ENCODE measurements at places on chromosomes 5 and 9.

DNA sequence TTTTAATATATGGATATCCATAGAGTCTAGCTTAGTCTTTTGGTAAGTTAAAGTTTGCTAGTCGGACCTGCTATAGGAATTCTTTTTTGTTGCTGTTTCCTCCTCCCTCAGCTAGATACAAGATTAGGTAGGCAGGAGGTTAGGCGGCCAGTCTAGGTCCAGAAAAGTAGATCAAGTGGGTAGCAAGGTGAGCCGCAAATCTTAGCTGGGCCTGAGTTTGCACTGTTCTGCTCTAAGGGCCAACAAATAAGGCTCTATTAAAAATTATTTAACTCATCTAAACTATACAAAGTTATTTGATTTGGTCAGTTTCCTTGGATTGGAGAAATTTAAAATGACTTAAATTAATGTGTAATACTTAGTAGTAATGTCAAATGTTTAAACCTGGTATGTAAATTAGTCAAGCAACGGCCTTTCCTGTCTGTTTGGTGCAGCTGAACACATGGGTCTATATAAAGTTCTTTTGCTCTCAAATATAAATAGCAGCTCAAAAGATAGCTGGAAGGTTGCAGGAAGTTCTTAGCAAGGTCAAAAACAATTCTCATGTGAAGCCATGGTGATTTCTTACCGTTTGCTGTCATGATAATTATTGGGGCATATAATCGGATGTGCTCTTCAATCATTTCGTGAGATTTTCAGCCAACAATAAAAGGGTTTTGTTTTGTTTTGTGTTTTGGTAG lies 72.0 kb downstream of the PRKACG start:
- DNase-seq, result no peak

DNA sequence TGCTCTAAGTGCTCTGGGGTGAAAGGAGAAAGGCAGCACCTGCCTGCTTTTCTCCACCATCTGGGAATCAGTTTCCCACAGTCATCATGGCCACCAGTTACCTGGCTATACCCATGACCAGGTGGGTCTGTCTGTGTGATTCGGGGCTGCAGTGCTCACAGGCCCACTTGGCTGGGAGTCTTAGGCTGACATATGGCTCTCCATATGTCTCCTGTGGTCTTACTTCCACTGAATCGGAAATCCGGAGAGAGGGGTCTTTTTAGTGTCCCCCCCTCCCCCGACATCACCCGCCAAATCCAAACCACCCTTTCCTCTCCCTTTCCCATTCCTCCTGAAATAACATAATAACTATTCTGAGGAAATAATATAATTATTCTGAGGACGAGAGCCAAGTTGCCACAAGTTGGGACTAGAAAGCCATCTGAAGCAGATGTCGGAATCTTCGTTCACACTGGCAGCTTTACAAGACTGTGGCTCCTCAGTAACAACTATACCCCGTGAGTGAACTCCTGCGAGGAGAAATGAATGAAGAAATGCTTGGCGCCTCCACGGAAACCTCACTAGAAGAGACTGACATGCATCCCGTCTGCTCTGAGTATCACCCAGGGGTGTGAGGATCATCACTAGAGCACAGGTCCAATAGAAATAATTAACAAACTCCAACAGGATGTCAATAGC lies 143.4 kb downstream of the MYO10 start:
- DNase-seq, result no peak

DNA sequence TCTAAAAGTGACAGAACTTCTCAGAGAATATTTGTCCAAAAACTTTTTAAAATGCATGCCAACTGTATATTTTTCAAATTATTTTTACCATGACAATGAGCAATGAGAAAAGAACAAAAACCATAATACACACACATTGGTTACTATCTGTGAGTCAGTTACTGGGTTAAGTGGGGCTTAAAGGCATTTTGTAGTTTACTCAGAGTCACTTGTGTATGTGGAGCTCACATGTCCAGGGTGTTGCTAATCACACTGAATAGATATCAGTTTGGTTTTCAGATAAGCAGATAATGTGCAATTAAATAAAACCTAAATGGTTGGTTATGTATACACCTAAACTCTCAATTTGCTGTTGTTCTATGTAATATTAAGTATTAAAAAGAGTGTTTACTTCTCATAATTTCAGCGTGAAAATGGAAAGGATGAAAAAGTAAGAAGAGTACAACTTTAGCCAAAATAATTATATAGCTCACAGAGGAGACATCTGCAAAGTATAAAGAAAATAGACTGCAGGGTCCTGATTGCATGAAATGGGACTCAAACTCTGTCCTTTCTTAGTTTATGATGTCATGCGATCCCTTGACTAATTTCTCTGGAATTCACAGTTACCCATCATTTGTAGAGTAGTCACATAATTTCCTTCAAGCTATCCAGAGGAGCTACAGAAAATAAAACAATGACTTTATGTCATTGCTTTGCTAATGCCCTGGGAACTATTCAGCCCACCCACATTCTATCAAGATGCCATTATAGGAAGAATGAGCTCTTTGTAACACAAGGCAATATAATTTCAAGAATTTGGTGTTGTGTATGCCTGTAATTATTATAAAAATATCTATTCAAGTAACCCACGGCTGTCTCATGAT lies 388.0 kb upstream of the ZNF608 start:
- DNase-seq, result no peak

DNA sequence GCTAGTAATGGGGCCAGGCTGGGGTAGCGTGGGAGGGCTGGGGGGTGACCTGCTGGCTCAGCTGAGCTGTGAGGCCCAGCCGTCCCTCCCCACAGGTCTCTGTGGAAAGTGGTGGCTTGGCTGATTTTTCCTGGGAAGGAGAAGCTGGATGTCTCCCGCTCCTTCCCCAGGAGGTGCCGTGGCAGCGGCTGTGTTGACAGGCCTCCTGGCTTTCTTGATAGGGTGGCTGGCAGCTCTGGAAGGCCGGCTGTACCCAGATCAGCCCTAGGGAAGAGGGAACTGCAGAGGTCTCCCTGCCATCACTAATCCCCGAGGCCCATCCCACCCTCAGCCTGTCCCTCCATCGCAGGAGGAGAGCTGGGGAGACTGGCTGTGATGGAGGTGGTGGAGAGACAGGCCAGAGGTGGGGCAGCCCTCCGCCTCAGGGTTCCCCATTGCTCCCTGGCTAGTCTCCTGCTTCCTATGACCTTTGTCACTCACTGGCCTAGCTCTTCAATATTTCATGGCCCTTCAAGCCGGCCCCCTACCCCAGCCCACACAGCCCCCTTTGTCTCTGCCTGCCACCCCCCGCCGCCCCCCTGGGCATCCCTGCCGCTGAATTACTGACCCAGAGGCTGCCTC lies 6.8 kb downstream of the CXXC5 start:
- no peak for DNase-seq

- DNase-seq, result no peak
These were observed 56.6 kb downstream of the CAMSAP1 start for GRCh38 chr9:135850737-135851136.

Measured in GM12878 (cell line).